ENCODE measurements at places on chromosomes 2 and 18. TPM values are rescaled to one million over a fixed set of nuclear protein-coding genes. Genes with fewer than 3 reads are reported as not detected.

Gene LIPG
- 0.16 TPM for total RNA-seq

Gene FAM124B
- total RNA-seq: 0.23 TPM

Gene UCN
- total RNA-seq: 1.1 TPM

Gene EMILIN1
- 0.75 TPM for total RNA-seq

Gene GBX2
- not detected for total RNA-seq

GRCh38 chr2:30869988-30870387 lies 62.7 kb upstream of the CAPN13 start:
- no peak overlapping the region for H3K27ac ChIP-seq
- H3K4me1 ChIP-seq: peaks cover 12% of the 10 kb centered on the region

- peak overlapping the region; percentile 28 for H3K27ac ChIP-seq
- DNase-seq: no peak
- H3K4me3 ChIP-seq: no peak overlapping the region
- H3K36me3 ChIP-seq: peaks cover 14% of the 10 kb centered on the region
These were observed 109.8 kb downstream of the STK39 start for GRCh38 chr2:168137510-168138180.

DNA sequence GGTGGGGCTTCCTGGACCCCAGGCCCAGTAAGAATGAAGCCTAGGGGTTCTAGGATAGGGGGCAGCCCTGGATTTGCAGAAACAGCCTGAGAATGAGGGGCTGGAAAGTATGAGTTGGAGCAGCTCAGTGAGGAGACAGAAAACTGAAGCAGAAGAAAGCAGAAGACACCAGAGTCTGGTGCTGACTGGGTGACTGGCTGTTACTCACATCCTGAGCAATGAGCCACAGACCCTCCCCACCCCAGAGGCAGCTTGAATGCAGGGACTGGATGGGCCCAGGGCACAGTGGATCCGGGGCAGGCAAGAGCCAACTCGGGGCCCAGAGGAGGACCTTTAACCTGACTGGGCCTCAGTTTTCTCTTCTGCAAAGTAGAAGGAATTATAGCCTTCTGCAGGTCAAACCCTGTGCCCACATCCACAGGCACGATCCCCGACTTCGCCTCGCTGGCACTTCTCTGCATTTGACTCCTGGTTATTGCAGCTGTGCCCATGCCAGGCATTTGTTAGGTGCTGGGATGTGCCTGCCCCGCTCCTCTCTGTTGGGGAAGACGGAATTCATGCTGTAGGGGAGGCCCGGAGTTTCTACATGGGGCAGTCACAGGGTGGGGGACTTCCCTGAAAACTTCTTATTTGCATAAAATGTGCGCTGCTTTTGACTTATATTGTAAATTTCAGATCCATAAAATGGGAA lies 8.5 kb downstream of the STEAP3 start:
- H3K4me1 ChIP-seq: peaks cover 1% of the 10 kb centered on the region
- peaks cover 6% of the 10 kb centered on the region for H3K27me3 ChIP-seq
- no peak overlapping the region for H3K4me3 ChIP-seq
- H3K27ac ChIP-seq: no peak overlapping the region
- no peaks in the 10 kb centered on the region for H3K36me3 ChIP-seq

DNA sequence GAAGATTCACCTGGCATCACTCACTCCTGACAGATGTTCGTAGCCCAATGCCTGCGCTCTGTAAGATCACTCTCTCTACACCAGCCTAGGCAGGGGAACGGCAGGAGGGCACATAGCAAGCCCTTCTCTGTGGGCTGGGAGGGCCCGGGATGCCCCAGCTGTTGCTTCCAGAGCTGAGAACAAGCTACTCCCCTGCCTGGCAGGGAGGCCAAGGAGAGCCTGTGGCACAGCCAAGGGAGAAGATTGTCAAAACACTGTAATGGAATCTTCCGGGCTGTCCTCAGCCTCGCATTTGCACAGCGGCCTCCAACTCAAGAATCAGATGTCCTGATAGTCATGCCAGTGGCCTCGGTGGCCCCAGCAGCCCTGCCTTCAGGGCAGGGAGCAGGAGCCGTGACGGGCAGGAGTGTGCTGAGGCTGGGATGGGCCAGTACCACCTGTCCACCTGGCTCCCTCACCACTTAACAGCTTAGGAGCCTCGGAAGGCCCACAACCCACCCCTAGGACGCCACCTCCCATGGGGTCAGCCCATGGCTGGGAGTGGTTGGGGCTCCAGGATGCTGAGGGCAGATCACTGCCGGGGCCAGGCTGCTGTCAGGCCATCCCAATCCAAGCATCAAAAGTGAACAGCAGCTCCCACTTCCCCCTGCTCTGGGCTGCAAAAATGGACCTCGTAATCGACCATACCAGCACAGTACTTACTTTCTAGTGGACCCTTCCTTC lies 21.9 kb upstream of the SLC35F6 start:
- H3K36me3 ChIP-seq: no peaks in the 10 kb centered on the region
- peaks cover 3% of the 10 kb centered on the region for H3K27me3 ChIP-seq
- no peak overlapping the region for H3K27ac ChIP-seq
- H3K4me3 ChIP-seq: no peak overlapping the region

DNA sequence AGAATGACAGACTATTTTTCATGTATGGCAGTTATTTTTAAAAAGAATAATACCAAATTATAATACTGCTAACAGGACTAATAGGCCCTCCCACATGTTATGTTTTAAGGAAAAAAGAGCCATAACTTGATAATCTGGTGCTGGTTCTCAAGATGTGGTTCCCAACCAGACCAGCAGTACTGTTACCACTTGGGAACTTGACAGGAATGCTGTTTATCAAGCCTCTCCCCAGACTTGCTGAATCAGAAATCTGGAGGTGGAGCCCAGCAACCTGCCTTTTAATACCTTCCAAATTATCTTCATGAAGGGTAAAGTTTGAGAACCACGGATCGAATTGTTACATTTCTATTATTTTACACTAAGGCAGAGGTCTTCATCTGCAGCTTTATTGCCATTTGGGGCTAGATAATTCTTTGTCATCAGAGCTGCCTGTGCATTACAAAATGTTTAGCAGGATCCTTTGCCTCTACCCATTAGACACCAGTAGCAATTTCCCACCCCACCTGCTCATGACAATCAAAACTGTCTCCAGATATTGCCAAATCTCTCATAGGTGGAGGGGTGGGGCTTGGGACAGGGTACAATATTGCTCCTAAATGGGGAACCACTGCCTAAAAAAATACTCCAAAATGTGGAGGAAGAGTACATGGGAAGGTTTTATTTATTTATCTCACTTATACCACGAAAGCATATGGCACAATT lies 629.6 kb downstream of the ARHGAP15 start:
- H3K4me1 ChIP-seq: no peaks in the 10 kb centered on the region
- H3K27me3 ChIP-seq: no peaks in the 10 kb centered on the region
- peaks cover 2% of the 10 kb centered on the region for H3K36me3 ChIP-seq
- no peak overlapping the region for H3K27ac ChIP-seq

- peaks cover 36% of the 10 kb centered on the region for H3K27me3 ChIP-seq
- H3K36me3 ChIP-seq: no peaks in the 10 kb centered on the region
- peaks cover 10% of the 10 kb centered on the region for H3K4me1 ChIP-seq
- no peak overlapping the region for H3K27ac ChIP-seq
- H3K4me3 ChIP-seq: no peak overlapping the region
- DNase-seq: no peak
These were observed 22.9 kb downstream of the GPR35 start for GRCh38 chr2:240648155-240648649.

GRCh38 chr2:28980368-28981015 lies 606 bp upstream of the TOGARAM2 start:
- H3K27me3 ChIP-seq: no peaks in the 10 kb centered on the region
- no peaks in the 10 kb centered on the region for H3K36me3 ChIP-seq
- H3K27ac ChIP-seq: no peak overlapping the region
- no peak for DNase-seq

- no peak overlapping the region for H3K4me3 ChIP-seq
- no peak for DNase-seq
- H3K27me3 ChIP-seq: no peaks in the 10 kb centered on the region
- peaks cover 4% of the 10 kb centered on the region for H3K4me1 ChIP-seq
These were observed 84.1 kb downstream of the CTIF start for GRCh38 chr18:48622911-48623431.

DNA sequence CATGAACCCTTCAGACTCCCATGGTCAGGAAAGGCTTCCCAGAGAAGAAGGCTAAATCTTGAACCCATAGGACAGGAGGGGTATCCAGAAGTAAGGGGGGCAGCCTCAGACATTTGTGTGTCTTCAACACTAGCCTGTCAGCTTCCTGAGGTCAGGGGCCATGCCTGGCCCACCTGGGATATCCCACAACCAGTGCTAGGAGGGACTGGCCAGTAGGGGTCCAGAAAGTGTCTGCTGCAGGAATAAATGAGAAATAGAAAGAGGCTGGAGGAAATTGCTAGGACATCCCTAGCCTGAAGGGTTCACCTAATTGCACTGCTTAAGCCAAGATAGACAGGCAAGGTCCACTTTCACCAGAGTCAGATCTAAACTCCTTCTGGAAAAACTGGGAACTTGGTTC lies 799.6 kb upstream of the ID2 start:
- no peak overlapping the region for H3K4me3 ChIP-seq
- H3K27ac ChIP-seq: no peak overlapping the region
- no peak for DNase-seq
- peaks cover 3% of the 10 kb centered on the region for H3K36me3 ChIP-seq
- peaks cover 1% of the 10 kb centered on the region for H3K4me1 ChIP-seq
- no peaks in the 10 kb centered on the region for H3K27me3 ChIP-seq

GRCh38 chr2:175359710-175360109 lies 178.2 kb upstream of the ATP5MC3 start:
- H3K36me3 ChIP-seq: no peaks in the 10 kb centered on the region
- no peak for DNase-seq
- peaks cover 5% of the 10 kb centered on the region for H3K4me1 ChIP-seq
- H3K27ac ChIP-seq: no peak overlapping the region
- H3K27me3 ChIP-seq: peaks cover 37% of the 10 kb centered on the region

DNA sequence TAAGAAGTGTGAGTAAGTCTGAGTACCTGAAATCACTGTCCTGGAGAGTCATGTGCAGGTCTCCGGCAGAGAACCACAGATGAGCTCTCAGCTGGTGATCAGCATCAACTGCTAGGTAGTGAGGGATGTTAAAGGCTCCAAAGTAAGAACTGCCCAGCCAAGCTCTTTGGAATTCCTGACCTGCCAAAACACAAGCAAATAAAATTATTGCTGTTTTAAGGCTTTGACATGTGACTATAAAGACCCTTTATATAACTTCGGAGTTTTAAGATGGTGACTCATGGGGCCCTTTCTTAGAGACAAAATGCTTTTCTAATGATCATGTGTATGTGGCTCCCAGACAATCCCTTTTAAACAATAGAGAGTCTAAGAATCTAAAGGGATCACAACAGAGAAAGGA lies 855.7 kb downstream of the TRIB2 start:
- H3K27ac ChIP-seq: no peak overlapping the region
- no peak overlapping the region for H3K4me3 ChIP-seq
- H3K36me3 ChIP-seq: no peaks in the 10 kb centered on the region
- no peak for DNase-seq
- no peaks in the 10 kb centered on the region for H3K27me3 ChIP-seq

DNA sequence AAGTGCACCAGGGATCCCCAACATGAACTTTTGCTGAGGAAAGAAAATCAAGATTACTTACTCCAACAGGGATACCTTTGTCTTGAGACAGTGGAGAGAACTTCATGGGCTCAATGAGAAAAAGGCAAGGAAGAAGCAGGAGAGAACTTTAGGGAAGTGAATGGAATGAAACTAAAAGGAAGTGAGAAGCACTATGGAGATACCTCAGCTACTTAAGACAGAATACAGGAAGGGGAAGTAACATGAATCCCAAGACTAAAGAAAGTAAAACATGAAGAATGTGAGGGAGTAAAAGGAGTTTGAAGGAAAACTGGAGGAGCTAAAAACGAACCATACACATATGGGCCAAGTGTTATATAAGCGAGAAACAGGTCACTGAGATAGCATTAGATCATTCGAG lies 32.4 kb upstream of the ACTR3 start:
- no peak overlapping the region for H3K27ac ChIP-seq
- no peak overlapping the region for H3K4me3 ChIP-seq
- no peak for DNase-seq
- no peaks in the 10 kb centered on the region for H3K27me3 ChIP-seq

- H3K27me3 ChIP-seq: no peaks in the 10 kb centered on the region
- no peak overlapping the region for H3K27ac ChIP-seq
- DNase-seq: no peak
- H3K4me1 ChIP-seq: no peaks in the 10 kb centered on the region
These were observed 194.9 kb upstream of the HNMT start for GRCh38 chr2:137769406-137769805.

DNA sequence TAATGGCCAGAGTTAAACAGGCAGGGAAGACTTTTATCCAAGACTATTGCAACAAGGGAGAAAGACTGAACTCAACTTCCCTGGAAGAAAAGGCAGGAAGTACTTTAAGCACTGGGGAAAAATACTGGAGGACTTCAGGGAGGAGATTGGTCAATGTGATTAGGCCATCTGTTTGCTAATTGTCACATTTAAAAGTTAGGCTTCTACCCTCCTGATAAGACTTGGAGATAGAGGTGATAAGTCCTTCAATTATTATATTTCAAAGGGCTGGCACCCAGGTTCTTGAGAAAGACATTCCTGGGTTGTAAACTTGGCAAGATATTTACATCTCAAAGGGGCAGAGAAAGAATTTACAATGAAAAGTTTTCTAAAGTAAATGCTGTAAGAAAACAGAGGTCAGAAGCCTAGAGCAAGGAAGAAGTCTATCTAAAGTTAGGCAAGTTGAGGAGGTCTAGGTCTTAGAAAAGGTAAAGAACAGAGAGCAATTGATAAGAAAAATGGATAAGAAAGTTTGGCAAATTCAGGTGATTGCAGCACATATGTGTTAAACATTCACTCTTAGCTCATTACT lies 48.4 kb downstream of the DTNA start:
- H3K27me3 ChIP-seq: peaks cover 21% of the 10 kb centered on the region
- peaks cover 2% of the 10 kb centered on the region for H3K4me1 ChIP-seq
- no peak overlapping the region for H3K27ac ChIP-seq

GRCh38 chr2:63218800-63219526 lies 168.3 kb downstream of the OTX1 start:
- H3K36me3 ChIP-seq: no peaks in the 10 kb centered on the region
- H3K27ac ChIP-seq: no peak overlapping the region
- no peak overlapping the region for H3K4me3 ChIP-seq
- DNase-seq: no peak
- no peaks in the 10 kb centered on the region for H3K4me1 ChIP-seq

DNA sequence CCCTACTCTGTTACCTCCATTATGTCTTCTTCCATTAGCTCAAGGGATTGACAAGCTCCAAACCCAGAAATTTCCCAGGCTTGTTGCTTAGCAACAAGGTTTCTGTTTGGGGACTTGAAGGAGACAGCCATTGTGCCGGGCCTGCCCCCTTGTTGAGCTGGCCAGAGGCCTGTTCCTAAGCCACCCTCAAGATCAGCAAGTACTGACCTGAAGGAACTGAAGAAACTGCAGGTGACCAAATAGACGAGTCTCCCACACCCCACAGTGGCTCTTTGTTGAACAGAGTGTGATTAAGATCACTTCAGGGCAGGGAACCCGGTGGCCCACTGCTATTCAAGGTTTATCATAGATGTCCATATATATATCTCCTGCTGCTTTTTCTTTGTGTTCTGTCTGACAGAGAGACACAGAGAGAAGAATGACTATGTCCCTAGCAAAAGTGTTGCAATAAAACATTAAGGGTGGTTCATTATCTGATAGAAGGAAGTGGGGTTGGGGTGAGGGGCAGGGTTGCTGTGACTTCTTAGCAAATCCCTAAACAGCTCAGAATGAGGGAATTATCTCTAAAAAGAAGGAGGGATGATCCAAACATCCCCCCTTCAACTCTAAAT lies 69.2 kb downstream of the RNF144A start:
- H3K27ac ChIP-seq: no peak overlapping the region
- H3K36me3 ChIP-seq: peaks cover 24% of the 10 kb centered on the region
- H3K4me3 ChIP-seq: no peak overlapping the region
- H3K4me1 ChIP-seq: no peaks in the 10 kb centered on the region
- no peak for DNase-seq

- H3K4me3 ChIP-seq: no peak overlapping the region
- no peak overlapping the region for H3K27ac ChIP-seq
- H3K4me1 ChIP-seq: no peaks in the 10 kb centered on the region
- DNase-seq: no peak
- H3K36me3 ChIP-seq: no peaks in the 10 kb centered on the region
- H3K27me3 ChIP-seq: no peaks in the 10 kb centered on the region
These were observed 67.0 kb upstream of the TMEM200C start for GRCh38 chr18:5962362-5962761.
